ENCODE measurements at places on chromosomes 2 and 18. TPM values are rescaled to one million over a fixed set of nuclear protein-coding genes. Genes with fewer than 3 reads are reported as not detected.

DNA sequence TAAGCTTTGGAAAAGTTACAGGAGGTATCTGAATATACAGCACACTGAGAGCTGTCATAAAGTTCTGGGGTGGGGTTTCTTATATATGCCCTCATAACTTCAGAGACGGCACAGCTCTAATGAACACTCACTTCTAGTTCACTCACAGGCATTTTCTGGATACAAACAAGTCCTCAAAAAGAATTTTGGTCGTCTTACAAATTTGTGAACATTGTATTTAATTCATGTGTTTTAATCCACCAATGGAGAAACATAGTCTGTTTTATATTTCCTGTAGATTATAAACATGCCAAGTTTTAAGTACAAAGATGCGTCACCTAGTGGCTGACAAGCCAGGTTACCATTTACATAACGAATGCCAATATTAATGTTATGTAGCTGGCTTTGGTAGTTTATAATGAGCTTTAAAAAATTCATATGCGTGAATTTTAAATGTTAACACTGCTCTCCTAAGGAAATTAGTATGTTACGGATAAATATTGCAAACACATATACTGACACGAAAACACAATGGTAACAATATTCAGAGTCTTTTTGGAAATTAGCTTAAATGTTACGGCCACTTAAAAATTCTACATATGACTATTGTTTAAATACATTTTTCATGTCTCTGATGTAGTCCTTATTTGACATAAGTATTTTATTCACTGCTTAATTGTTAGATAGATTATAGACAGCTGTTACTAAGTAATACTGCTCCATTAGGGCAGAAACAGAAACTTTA is 2.5 kb downstream of the COL3A1 start:
- no peak for DNase-seq

- no peak for DNase-seq
These were observed 19.1 kb upstream of the SLC20A1 start for GRCh38 chr2:112626604-112627059.

- DNase-seq: no peak
These were observed 77.0 kb upstream of the PTPRM start for GRCh38 chr18:7490104-7490503.

- DNase-seq: no peak
These were observed 49.2 kb downstream of the CELF4 start for GRCh38 chr18:37516361-37516853.

GRCh38 chr2:184769686-184770085 is 171.4 kb downstream of the ZNF804A start:
- DNase-seq: no peak

DNA sequence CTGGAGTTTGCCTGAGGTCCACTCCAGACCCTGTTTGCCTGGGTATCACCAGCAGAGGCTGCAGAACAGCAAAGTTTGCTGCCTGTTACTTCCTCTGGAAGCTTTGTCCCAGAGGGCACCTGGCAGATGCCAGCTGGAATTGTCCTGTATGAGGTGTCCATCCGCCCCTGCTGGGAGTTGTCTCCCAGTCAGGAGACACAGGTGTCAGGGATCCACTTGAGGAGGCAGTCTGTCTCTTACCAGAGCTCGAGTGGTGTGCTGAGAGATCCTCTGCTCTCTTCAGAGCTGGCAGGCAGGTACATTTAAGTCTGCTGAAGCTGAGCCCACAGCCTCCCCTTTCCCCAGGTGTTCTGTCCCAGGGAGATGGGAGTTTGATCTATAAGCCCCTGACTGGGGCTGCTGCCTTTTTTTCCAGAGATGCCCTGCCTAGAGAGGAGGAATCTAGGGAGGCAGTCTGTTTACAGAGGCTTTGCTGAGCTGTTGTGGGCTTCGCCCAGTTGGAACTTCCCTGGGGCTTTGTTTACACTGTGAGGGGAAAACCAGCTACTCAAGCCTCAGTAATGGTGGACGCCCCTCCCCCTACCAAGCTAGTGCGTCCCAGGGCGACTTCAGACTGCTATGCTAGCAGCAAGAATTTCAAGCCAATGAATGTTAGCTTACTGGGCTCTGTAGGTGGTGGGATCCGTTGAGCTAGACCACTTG is 34.7 kb downstream of the TFPI start:
- no peak for DNase-seq

DNA sequence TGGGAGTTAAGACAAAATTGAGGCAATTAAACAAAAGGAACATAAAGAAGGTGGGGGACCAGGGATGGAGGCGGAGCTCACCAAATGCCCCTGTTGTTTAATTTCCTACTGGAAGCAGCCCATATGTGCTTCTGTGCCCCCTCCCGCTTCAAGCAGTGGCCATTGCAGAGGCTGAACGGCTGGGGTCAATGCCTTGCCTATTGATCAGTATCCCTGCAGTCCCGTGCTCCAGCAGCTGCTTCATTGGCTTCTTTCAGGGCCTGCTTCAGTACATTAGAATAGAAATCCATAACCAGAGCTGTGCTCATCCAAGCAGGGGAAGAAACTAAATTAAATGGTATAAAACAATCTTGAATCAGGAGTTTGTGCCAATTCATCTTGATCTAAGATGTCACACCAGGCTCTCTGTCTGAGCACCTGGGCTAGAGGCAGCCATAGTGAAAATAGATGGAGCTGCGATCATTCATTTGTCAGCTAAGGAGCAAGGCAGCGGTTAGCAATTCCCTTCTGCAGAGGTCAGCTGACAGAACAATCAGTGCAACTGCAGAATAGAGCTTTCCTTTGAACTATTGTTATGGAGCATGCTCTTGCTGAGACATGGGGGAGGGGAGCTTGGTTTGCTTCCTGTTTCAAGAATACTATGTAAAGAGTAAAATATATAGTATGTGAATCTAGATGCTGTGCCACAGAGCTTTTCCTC is 222.4 kb downstream of the WDR7 start:
- no peak for DNase-seq

GRCh38 chr2:4247791-4248190 is 544.4 kb downstream of the DCDC2C start:
- DNase-seq: no peak

GRCh38 chr2:102652126-102652525 is 32.8 kb downstream of the SLC9A2 start:
- DNase-seq: no peak

Gene FEV
- total RNA-seq: 51.1 TPM

Gene CNDP2
- 248 TPM for total RNA-seq

Gene CNDP1
- 0.48 TPM for total RNA-seq

Gene ZNF2
- 4.2 TPM for total RNA-seq

Gene FOXI3
- 2.2 TPM for total RNA-seq

Gene CASP10
- total RNA-seq: 1.6 TPM
